ENCODE measurements at places on chromosomes 7 and 10. TPM values are rescaled to one million over a fixed set of nuclear protein-coding genes. Genes with fewer than 3 reads are reported as not detected.

GRCh38 chr7:121519548-121520521, 123.7 kb upstream of the FAM3C start:
- DNase-seq = no peak

- DNase-seq = no peak
Measured at GRCh38 chr10:819326-819725, 112.2 kb downstream of the LARP4B start.

- DNase-seq = peak; percentile 40
Measured at GRCh38 chr10:6300106-6300783, 97.5 kb downstream of the PFKFB3 start.

DNA sequence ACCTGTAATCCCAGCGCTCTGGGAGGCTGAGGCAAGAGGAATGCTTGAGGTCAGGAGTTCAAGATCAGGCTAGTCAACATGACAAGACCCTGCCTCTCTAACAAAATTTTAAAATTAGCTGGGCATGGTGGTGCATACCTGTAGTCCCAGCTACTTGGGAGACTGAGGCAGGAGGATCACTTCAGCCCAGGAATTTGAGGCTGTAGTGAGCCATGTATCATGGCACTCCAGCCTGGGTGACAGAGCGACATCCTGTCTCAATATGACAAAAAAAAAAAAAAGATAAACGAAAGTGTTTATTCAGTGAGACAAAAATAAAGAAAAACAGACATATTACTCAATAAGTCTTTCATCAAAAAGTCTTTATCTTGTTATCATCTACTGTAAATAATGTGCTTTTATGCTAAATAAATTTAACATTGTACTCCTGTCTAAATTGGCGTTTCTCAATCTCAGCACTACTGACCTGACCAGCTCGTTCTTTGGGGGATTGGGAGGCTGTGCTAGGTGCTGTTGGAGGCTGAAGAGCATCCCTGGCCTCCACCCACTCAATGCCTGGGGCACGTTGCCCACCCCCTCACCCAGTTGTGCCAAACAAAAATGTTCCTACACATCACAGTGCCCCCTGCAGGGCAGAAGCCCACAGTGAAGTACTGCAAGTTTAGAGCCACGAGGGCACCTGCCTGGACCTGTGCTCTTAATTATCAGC, 57.7 kb downstream of the NCAPG2 start:
- no peak for DNase-seq

DNA sequence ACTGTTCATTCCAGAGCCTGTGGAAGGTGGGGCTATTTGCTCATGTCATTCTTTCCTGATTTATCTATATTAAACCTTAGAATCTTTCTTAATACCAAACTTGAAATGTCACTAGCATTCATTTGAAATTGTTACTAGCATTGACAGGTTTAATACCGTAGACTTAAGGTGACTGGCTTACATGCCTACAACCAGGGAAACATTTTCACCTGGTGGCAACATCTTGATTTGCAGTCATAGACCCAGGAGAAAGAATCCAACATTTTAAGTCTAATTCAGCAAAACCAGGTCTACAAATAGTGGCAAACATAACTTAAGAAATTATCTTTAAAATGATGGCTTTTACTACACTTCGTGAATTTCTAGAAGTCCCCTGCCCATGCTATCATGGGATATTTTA, 353.7 kb downstream of the HTR7 start:
- DNase-seq = no peak

Gene MYL10
- not detected for total RNA-seq

Gene EXOC6
- total RNA-seq = 7.0 TPM

DNA sequence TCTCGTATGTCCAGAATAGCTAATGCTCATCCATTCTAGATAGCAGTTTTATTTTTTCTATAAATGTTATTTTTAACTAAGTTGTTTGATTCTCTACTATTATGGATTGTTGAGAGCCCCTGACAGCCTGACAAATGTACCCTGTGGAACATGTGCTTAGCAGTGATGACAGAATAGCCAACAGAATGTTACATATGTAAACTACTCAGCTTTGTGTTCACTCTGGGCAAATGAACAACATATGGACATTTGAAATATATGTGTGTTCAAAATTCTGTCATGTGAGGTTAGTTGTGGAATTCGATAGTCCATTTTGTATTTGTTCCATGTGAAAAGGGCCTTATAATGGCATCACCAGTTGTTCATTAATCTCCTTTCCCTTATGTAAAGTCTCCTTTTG, 199.7 kb downstream of the EXOC4 start:
- no peak for DNase-seq

- no peak for DNase-seq
Measured at GRCh38 chr7:149878523-149878921, 4.8 kb downstream of the ATP6V0E2 start.

DNA sequence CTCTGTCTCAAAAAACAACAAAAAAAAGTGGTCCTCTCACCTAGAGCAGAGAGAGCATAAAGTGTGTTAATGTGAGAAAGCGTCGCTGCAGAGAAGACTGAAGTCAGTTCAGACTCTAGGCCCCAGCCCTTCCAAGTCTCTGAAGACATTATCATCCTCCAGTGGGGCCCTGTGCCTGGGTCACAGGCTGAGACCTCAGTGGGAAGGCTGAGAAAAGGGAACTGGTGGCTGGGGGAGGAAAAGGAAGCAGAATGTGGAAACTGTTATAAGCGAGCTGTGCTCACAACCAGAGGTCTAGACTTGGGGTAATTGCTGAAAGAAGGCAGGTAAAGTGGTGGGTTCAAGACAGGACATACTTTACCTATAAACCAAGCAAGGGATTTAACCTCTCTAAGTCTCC, 4.9 kb upstream of the RRP12 start:
- no peak for DNase-seq

Gene CEP55
- total RNA-seq = 0.16 TPM
